Activated gamma-delta T cell treated with Interleukin-2 at 50 U/mL for 16 hours (primary cell): ENCODE measurements at places on chromosomes 16 and 17.
A peak's percentile ranks its signal among the peaks of the same experiment; 100 is the strongest.

- no peak for DNase-seq
These were observed 42.9 kb upstream of the TNRC6C start for GRCh38 chr17:77915594-77916021.

GRCh38 chr17:10198509-10199249 lies at the start of gene GAS7:
Gene GAS7 (minus strand): TSS chr17:10198606.
- DNase-seq = peak; percentile 78

- no peak for DNase-seq
These were observed 339.8 kb upstream of the PSMD7 start for GRCh38 chr16:73956587-73957494.

DNA sequence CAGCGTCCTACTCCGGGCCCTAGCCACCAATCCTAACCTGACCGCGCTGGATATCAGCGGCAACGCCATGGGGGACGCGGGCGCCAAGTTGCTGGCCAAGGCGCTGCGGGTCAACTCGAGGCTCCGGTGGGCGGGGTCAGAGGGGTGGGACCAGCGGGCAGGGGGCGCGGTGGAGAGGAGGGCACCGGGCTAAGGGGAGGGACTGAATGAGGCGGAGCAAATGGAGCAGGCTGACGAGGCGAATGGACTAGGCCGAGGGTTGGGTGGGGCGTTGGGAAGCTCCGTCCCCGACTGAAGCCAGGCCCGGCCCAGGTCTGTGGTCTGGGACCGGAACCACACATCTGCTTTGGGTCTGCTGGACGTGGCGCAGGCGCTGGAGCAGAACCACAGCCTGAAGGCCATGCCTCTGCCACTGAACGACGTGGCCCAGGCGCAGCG lies 4.6 kb downstream of the CARMIL2 start:
- DNase-seq = no peak

GRCh38 chr16:5451641-5452040 lies 354.0 kb upstream of the EEF2KMT start:
- no peak for DNase-seq

- DNase-seq = peak; percentile 32
These were observed at the start of gene GPRC5C for GRCh38 chr17:74431568-74432423. Gene GPRC5C (plus strand): TSS chr17:74432088. CDS start chr17:74439777, 7,689 bp downstream.

- DNase-seq = no peak
These were observed 38.3 kb upstream of the NAT9 start for GRCh38 chr17:74814453-74814852.

DNA sequence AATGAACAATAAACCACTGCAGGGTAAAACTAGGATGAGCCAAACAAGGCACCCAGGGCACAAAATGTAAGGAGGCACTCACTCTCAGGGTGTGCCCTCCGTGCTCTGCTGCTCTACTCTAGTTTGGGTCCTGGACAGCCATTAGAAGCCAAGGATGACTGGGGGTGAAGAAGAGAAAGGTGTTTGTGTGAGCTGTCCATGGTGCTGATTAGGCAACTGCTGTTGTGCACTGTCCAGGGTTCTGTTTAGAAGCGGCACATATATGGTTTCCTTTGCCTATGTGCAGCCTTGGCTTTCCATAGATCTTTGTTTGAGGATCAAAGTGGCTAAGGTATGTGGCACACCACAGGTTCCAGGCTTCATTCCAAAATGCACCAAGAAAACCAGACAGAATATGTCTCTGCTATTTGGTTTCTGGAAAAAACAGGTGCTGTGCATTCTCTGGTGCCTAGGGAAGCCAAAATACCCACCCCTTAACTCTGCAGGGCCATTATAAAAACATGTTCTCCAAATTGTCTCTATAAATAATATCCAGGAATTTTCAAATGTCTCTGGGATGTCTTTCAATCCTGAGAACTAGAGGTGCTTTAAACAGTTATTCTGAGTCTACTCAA lies 123.5 kb downstream of the CBLN1 start:
- no peak for DNase-seq

DNA sequence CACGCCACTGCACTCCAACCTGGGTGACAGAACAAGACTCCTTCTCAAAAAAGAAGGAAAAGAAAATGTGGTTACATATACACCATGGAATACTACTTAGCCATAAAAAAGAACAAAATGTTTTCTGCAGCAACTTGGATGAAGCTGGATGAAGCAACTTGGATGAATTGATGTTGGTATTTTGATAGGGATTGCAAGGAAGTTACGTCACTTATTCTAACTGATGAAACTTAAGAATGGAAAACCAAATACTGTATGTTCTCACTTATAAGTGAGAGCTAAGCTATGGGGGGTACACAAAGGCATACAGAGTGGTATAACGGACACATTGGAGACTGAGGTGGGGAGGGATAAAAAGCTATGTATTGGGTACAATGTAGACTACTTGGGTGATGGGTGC lies 17.5 kb downstream of the PLA2G10 start:
- DNase-seq = no peak

- DNase-seq = no peak
These were observed 873 bp downstream of the NPLOC4 start for GRCh38 chr17:81635973-81636504.

GRCh38 chr16:19875900-19876299 lies 8.7 kb downstream of the GPRC5B start:
- DNase-seq = no peak

- DNase-seq = no peak
These were observed 21.6 kb downstream of the PLA2G10 start for GRCh38 chr16:14672403-14672971.

DNA sequence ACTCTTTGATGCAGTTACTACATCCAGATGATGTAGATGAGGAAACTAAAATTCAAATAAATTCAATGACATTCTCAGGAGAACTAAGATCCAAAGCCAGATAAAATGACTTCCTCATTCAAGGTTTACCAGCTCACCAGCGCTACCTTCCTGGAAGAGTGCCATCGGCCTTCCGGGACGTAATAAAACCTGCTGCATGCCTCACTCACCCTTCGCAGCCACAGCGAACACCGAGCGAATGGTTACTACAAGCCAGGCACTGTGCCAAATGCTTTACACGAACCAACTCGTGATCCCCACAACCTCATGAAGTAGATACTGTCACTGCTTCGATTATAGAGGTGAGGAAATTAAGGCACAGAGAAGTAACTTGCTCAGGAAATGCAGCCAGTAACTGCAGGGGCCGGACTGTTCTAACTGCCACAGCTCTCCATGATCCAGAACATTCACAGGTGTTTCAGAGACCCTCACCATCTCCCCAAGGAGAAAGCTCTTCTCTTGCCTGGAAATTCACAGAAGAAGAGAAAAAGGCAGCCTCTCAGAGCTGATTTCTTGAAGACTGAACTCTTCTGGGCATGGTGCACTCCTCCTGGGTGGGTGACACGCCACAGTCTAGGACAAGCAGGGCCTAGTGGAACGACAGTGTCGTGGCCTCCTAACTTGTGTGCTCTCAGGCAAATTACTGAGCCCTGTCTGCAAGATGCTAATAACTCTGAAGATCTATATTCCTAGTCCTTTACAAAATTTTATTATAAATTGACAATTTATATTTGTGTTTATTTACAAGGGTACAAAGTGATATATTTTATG lies 46.8 kb downstream of the HIC1 start:
- DNase-seq = peak; percentile 57

GRCh38 chr16:86990451-86990850 lies 326.7 kb downstream of the C16orf95 start:
- no peak for DNase-seq
